ENCODE measurements at places on chromosomes 3 and 15. TPM values are rescaled to one million over a fixed set of nuclear protein-coding genes. Genes with fewer than 3 reads are reported as not detected.

DNA sequence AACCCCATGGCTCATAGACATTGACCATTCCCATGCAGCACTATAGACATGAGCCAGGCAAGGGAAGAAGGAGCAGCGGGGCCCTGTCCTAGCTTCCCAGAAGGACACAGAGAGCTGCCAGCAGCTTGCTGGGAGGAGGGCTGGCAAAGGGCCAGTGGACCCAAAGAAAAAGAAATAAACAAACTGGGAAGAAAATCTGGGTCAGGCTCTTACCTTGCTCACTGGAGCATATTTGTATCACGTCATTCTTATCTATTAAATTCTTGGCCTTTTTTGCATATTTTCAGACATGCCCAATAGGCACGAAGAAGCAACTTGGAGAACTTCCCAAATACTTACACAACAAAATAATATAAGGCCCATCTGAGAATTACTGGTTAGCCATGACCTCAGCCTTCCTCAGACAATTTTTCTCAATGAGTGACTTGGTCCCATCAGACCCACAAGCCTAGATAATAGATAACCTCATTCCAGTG lies 28.4 kb downstream of the RASGRP1 start:
- no peaks in the 10 kb centered on the region for H3K36me3 ChIP-seq
- H3K27me3 ChIP-seq: no peaks in the 10 kb centered on the region
- no peak for DNase-seq
- H3K4me1 ChIP-seq: peaks cover 16% of the 10 kb centered on the region
- H3K4me3 ChIP-seq: no peak overlapping the region

ANKRD63 gene
- total RNA-seq: not detected

LPCAT4 gene
- 47.8 TPM for total RNA-seq

DNA sequence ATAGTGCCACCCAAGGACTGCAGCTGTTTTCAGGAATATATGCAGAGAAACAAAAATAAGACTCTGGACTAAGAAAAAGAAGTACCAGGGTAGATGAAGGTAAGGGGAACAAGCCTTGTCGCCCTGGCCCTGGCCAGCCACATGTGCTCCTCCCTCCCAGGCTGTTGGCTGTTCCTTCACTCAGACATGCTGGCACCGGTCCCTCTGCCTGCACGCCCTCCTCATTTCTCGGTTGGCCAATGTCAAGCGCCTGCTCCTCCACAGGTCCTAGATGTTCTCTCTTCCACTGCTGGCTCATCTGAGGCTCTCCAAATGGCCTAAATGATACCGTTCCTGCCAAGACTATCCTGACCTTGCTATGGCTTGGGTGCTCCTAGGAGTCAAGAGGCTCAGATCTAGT lies 288.4 kb upstream of the LYSMD4 start:
- no peak overlapping the region for H3K4me3 ChIP-seq
- H3K27me3 ChIP-seq: no peaks in the 10 kb centered on the region
- no peak overlapping the region for H3K27ac ChIP-seq
- peaks cover 17% of the 10 kb centered on the region for H3K4me1 ChIP-seq
- H3K36me3 ChIP-seq: no peaks in the 10 kb centered on the region

DNA sequence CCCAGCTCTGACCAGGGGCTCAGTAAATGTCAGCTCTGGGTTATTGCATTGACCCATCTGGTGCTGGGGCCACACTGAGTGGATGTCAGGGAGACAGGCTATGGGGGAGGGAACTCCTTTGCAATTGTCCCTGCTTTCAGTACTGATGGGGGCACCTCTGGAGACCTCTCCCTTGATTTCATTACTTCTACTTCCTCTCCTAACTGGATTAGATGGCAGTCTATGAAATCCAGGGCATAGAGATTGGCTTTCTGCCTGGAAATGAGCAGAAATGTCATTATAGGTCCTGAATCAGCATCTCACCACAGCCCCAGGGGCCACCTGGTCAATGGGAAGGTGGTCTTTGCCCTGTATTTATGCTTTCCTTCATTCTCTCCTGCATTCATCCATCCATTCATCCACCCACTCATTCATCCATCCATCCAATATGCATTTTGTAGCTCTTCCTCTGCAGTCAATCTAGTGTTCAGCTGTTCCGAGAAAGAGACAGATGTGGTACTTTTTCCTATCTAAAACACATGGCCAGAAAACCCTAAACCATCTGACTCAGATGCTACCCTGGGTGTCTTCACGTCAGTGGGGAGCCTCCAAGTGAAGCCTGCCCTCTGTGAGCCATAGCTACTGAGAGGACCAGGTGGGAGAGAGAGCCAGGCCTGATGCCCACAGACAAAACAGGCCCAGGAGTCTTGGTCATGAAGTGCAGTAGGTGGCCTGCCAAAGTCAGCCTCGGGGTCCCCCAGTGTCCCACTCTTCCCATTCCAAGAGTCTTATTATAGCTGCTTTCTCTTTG lies 57.1 kb downstream of the CCDC33 start:
- no peak overlapping the region for H3K27ac ChIP-seq
- peaks cover 17% of the 10 kb centered on the region for H3K27me3 ChIP-seq
- H3K4me1 ChIP-seq: no peaks in the 10 kb centered on the region
- H3K4me3 ChIP-seq: no peak overlapping the region
- no peak for DNase-seq
- no peaks in the 10 kb centered on the region for H3K36me3 ChIP-seq

GRCh38 chr3:186946756-186947375 lies 16.5 kb downstream of the ST6GAL1 start:
- no peaks in the 10 kb centered on the region for H3K36me3 ChIP-seq
- no peak for DNase-seq
- H3K4me3 ChIP-seq: no peak overlapping the region
- peaks cover 28% of the 10 kb centered on the region for H3K4me1 ChIP-seq
- H3K27ac ChIP-seq: no peak overlapping the region
- no peaks in the 10 kb centered on the region for H3K27me3 ChIP-seq

ATP13A5 gene
- total RNA-seq: 4.8 TPM

- peak overlapping the region; percentile 56 for H3K4me3 ChIP-seq
- peaks cover 52% of the 10 kb centered on the region for H3K4me1 ChIP-seq
Measured at GRCh38 chr15:28094732-28095521, 4.2 kb downstream of the OCA2 start.

RNF168 gene
- 40.6 TPM for total RNA-seq

DNA sequence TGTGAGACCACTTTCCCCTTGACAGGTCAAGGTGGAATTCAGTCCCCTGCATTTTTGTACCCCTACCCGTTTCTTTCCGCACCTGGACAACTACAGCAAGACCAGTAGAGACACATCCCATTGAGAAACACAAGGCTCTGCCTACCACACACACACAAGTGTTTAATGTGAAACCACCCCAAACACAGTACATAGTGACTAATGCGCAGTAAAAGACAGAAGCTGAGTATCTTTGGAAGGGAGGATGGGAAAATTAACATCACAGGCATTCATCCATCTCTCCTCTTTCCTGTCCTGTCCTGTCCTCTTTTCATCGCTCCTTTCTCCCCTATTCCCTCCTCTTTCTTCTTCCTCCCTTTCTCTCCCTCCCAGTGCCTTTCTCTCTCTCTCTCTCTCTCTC lies 64.8 kb downstream of the SCN11A start:
- H3K36me3 ChIP-seq: no peaks in the 10 kb centered on the region
- H3K4me1 ChIP-seq: no peaks in the 10 kb centered on the region
- DNase-seq: no peak
- peaks cover 4% of the 10 kb centered on the region for H3K27me3 ChIP-seq
- no peak overlapping the region for H3K4me3 ChIP-seq

All from suprapubic skin (tissue), 4 donors.